NCI-H2029 treated with DMSO at 0.1 percent for 48 hours (cell line): ENCODE measurements at places on chromosomes 7 and 10.

GRCh38 chr7:129949292-129950133, 3.2 kb downstream of the UBE2H start:
- peak; percentile 72 for DNase-seq

GRCh38 chr7:43758029-43758821, at the start of gene BLVRA:
Gene BLVRA, plus strand, starts transcription at chr7:43758680. Its CDS starts 12,479 bp downstream, at chr7:43771159.
- DNase-seq, result no peak

DNA sequence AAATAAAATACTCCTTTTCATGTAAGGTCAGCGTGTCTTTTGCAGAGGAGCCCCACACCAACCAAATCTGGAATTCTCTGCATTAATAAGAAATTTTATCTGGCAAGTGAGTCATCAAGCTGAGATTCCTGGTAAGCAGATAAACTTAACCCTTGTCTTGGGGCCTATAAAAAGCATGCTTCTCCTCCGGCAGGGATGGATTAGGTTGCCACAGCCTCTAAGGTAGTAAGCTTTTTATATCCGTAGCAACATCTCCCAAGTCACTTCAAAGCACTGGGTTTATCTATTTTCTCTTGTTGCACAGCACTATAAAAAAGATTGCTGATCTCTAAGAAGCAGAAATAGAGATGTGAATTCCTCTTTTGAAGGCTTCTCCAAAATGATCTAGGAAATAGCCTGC, 202.8 kb upstream of the NOBOX start:
- DNase-seq, result no peak

DNA sequence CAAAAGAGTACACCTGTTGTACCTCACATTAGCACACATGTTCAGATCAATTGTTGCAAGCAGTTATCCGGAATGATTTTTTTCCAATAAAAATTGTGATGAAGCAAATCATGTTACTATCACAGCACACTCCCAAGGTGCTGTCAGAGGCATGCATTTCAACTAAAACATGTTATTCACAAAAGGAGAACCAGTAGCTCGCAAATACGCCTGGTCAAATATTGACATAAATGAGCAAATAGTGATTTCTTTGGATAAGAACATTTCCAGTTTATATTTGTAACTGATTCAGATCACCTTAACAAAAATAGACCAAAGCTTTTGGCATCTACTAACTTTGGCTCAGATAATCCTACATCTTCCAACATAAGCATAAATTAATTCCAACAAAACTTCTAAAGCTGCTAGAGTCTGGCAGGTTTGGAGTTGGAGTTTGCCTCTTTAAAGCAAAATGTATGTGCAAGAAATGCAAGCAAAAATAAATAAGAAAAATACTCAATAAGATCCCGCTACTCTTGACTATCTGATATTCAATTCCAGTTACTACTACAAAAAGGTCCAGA, 208.0 kb downstream of the SFMBT2 start:
- no peak for DNase-seq

DNA sequence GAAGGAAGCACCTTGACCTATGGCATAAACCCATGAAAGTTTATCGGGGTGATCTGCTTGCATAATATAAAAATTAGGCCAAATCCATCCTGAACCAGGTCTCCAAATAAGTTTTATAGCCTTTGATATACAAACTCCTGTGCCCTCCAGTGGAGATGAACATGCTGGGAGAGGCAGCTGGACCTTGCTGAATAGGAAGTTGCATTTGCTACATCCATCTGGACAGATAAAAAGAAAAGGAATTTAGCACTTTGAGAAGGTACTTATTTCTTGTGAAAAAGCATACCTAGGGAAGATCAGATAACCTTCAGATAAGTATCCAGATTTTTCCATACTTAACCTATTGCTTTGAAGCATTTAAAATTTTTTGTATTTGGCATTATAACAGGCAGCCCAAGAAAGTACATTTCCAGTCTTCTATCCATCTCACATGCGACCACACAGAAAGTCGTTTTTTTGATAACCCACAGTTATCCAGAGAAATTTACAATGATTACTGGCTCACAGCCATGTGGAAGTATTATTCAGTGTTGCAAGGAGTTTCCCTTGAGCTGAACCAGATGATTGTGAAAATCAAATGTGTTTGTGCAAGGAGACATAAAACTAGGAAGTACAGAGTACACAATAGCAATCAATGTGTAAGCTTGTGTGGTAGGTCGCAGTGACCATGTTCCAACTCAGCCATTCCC, 124.4 kb upstream of the STK17A start:
- no peak for DNase-seq

DNA sequence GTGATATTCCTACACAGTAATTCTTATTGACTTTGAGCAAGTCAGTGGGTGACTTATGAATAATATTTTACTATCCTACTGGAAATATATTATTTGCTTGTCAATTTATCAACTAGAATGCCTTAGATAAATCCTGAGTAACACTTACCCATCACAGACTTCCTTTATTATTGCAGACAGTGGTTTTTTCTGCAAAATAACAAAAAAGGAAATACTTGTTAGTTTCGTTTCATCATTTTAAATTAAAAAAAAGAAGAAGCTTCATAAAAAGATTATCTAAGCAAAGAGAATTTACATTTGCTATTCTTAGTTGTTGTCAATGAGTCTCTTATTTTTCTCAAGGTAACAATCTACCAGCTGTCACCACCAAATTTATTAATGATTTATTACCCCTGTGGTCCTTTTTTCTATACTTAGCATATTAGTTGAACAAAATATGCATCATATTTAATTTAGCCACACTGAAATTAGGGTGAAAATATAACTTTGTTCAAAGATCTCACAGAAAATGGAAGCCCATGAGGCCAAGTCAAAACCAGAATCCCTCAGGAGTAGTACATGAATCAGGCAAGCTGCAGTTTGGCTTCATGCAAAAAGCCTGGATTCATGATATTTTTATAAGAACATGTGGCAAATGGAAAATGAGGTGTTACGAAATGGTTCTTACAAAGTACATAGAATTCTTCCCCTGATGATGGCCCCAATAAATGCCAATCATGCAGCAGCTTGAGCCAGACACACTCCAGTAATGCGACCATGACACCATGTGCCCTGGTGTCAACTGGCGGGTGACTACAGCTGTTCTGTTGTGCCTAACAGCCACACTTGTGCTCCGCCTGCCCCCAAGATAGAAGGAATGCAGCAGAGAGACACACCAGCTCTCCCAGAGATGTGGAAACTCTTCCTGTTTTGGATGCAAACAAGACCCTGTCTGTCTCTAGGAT, 132.6 kb downstream of the ELMO1 start:
- no peak for DNase-seq

GRCh38 chr10:59675812-59676211, 33.8 kb downstream of the SLC16A9 start:
- no peak for DNase-seq

GRCh38 chr7:33157311-33157710, 27.9 kb downstream of the BBS9 start:
- DNase-seq, result no peak

DNA sequence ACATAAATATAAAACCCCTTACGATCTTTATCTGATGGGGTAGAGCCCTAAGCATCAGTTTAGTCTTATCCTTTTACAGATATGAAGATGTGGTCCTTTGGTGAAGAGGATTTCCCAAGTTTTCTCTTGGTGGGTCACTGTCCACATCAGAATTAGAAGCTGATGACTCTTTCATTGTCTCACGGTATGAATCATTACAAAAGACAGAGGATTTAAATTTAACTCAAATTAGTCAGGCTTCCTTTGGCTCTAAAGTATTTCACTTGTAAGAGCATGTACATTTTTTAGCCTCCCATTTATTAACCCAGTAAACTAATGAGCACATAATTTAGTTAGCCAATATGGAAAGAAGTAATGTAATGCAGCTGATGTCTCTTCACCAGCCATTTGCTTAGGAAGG, 49.9 kb upstream of the TMEM26 start:
- DNase-seq, result no peak

DNA sequence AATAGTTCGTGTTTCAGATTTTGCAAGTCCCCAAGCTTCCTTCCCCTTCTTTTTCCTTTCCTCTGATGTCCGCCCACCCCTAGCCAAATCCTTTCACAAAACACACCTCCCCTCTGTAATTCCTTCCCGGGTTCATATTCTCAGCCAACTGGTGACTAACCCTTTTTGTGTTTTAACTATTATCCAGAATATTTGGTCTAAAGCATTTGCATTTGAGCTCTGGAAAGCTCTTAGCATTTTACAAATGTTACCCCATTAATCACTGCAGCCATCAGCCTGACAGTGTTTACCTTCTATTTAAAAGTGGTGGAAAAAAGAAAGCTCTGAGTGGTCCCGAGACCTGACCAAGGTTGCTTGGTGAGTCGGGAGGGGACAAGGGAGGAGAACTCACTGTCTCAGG, 139.0 kb downstream of the CREB5 start:
- no peak for DNase-seq

DNA sequence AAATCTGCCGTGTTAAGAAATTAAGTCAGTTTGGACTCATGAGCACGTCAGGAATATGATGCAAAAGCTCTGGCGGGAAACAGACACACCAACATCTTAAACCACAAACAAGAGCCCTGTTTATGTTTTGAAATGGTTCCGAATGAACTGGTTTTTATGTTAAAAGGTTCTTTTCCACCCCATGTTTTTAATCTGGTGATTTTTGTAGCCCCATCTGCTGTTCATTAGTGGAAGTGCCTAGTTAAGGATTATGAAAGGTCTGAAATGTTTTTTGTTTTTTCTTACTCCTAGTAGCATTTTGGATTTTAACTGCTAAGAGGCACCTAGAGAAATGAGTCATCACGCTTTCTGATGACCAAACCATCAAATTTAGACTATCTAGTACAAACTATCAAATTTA, 404.1 kb upstream of the MKI67 start:
- no peak for DNase-seq

DNA sequence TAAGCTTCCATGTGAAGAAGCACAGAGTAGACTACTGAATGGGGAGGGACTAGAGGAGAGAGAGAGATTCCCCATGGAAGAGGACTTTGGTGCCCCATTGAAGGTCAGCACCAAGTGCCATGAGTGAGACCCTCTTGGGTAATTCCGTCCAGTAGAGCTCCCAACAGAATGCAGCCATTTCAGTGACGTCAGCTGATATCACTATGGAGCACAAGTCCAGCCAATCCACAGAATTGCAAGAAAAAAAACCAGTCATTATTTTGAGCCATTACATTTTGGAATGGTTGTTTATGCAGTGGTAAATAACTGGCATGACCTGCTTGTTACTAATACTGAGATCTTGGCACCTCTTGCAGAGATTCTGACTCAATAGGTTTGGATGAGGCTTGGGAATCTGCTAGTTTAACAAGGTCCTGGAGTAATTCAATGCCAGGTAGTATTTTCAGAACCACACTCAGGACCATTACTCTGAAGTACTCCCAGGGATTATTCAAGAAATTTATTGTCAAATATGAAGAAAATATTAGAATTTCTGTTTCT, 52.6 kb upstream of the SP8 start:
- DNase-seq, result no peak

DNA sequence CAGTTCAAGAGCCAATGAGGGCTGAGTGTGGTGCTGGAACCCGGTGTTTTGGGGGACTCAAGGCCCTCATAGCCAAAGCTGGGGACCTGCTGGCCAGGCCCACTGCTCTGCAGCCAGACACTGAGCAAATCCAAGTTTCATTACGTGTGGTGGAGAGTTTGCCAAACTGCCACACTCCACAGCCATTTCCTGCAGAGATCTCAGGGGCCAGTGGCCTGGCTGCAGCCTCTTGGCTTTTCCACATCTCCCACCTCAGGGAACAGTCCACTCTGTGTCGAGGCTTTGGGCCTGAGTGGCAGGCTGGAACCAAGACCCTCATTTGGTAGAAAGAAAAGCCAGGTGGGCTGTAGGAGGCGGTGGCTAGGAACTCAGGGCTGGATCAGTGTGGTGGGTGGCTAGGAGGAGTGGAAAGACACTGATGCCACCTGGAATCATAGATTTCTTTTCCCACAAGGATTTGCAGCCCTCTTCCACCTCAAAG, 3.2 kb downstream of the HOXA11 start:
- DNase-seq, result no peak

GRCh38 chr7:25098096-25099046, 26.7 kb downstream of the CYCS start:
- peak; percentile 23 for DNase-seq

- no peak for DNase-seq
These were observed 9.1 kb downstream of the LDB3 start for GRCh38 chr10:86677374-86677773.

- no peak for DNase-seq
These were observed 35.1 kb downstream of the RNF32 start for GRCh38 chr7:156675721-156676120.

DNA sequence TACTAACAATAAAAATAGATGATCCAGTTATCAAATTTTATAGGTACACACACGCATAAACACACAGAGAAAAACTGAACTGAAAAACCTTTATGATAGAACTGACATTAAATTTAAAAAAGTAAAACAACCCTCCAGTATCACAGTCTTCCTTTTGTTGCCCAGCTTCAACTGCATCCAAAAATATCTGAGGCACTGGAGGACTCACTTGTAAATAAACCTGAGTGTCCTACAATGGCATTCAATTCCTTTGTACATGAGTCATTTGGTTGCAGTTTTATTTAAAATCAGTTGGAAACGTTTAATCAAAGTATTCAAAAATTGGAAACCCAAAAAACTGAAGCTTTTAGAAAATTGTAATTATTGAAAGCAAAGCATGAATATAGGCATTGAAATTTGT, 265.2 kb upstream of the CSTF2T start:
- no peak for DNase-seq
